Karpas-422 (cell line): ENCODE measurements at places on chromosomes 3 and 15. TPM values are rescaled to one million over a fixed set of nuclear protein-coding genes. Genes with fewer than 3 reads are reported as not detected.

Gene GP9
- total RNA-seq: not detected in 2 replicates

Gene GPR176
- 0.07 TPM in 1 of 2 replicates, not detected in the other for total RNA-seq

Gene TP63
- total RNA-seq: not detected in 2 replicates

Gene ZPLD1
- not detected in 2 replicates for total RNA-seq

Gene EFCAB12
- 0.04 TPM in 1 of 2 replicates, not detected in the other for total RNA-seq

Gene TMEM212
- total RNA-seq: not detected in 2 replicates

GRCh38 chr3:125602752-125603649 is 7.7 kb upstream of the OSBPL11 start:
- H3K4me1 ChIP-seq: no peaks in the 10 kb centered on the region
- H3K4me3 ChIP-seq: no peak overlapping the region
- H3K27ac ChIP-seq: no peak overlapping the region
- H3K27me3 ChIP-seq: no peaks in the 10 kb centered on the region
- DNase-seq: no peak

DNA sequence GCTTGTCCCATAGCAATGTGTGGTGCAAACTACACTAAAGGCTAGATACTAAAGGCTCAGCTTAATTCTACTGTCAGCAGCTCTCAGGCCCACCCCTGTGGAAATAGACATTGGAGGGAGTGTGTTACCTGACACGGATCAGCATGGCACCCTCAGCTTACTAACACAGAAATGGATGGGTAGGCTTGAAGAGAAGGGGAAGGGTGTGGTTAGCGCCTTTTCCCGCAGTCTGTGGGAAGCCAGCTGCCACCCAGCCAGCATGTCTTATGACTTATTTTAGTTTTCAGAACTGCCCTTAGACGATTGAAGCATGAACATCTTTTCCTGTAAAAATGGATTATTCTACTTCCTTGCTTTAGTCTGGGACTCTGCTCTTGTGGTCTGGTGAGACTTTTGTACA is 25.8 kb upstream of the ADPGK start:
- H3K4me3 ChIP-seq: no peak overlapping the region
- no peaks in the 10 kb centered on the region for H3K27me3 ChIP-seq
- H3K27ac ChIP-seq: no peak overlapping the region
- H3K4me1 ChIP-seq: no peaks in the 10 kb centered on the region

GRCh38 chr3:134372396-134373270 is 1.6 kb downstream of the AMOTL2 start:
- H3K4me1 ChIP-seq: no peaks in the 10 kb centered on the region
- no peak for DNase-seq
- H3K36me3 ChIP-seq: no peaks in the 10 kb centered on the region

GRCh38 chr3:15959434-15959811 is 161.6 kb upstream of the ANKRD28 start:
- no peaks in the 10 kb centered on the region for H3K36me3 ChIP-seq
- H3K27me3 ChIP-seq: no peaks in the 10 kb centered on the region
- H3K4me1 ChIP-seq: no peaks in the 10 kb centered on the region
- no peak for DNase-seq

DNA sequence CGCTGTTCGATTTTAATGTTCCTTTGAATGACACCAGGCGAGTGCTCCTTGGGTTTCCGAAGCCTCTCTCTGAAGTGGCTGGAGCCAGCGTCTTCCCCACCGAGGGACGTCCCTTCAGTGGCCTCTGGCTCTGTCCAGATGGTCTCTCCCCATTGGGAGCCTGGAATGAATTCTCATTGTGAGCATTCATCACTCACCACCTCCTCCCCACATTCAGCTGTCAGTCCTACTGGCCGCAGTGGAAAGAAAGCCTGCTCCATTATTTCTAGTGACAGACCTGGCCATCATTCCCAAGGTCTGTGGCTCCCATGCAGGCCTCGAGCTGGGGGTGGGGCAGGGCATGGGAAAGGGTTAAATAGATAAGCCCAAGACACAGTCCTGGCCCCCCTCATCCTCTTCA is 35.2 kb downstream of the ZNF710 start:
- peaks cover 88% of the 10 kb centered on the region for H3K4me1 ChIP-seq
- H3K27ac ChIP-seq: no peak overlapping the region
- H3K4me3 ChIP-seq: no peak overlapping the region
- H3K27me3 ChIP-seq: no peaks in the 10 kb centered on the region
- DNase-seq: no peak

- DNase-seq: no peak
- no peaks in the 10 kb centered on the region for H3K36me3 ChIP-seq
- no peak overlapping the region for H3K27ac ChIP-seq
Observed at GRCh38 chr3:87158823-87159222, 68.3 kb upstream of the CHMP2B start.

- H3K4me3 ChIP-seq: no peak overlapping the region
- H3K27ac ChIP-seq: no peak overlapping the region
- DNase-seq: no peak
- H3K4me1 ChIP-seq: 0 out of 2 replicates have a peak, but pooled peaks cover 6% of the 10 kb centered on the region
Observed at GRCh38 chr3:140467104-140467577, 210.7 kb upstream of the TRIM42 start.

- no peaks in the 10 kb centered on the region for H3K27me3 ChIP-seq
- H3K27ac ChIP-seq: no peak overlapping the region
- no peaks in the 10 kb centered on the region for H3K36me3 ChIP-seq
- no peak for DNase-seq
Observed at GRCh38 chr3:93961489-93961888, 12.2 kb downstream of the PROS1 start.

DNA sequence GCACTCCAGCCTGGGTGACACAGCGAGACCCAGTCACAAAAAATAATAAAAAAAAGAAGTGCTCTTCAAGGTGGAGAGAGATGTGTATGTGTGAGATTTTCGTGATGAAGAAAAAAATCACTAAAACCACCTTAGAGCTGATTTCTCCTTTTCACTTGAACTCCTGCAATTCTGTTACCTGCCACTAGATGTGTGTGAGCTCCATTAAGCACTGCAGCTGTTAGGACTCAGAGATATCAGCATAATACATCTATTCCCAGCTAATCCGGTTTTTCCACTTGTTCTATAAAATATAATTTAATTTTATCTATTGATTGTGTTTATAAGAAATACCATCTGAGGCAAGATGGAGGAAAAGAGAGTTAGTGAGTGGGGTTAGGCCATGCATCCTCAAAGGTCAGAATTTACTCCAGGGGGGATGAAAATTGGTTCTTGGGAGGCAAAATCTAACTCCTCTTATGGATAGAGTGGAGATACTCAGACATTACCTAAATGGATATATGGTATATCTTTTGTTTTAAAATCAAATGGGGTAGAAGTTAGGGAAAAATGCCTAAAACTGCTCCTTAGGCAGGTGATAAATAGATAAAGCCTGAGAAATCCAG is 152.7 kb downstream of the IL20RB start:
- no peaks in the 10 kb centered on the region for H3K27me3 ChIP-seq
- no peaks in the 10 kb centered on the region for H3K36me3 ChIP-seq
- H3K4me3 ChIP-seq: no peak overlapping the region
